ENCODE measurements at places on chromosomes 6 and 20.

GRCh38 chr6:32459781-32460424 is 20.2 kb downstream of the HLA-DRA start:
- no peak overlapping the region for H3K27ac ChIP-seq
- H3K4me3 ChIP-seq, result peak overlapping the region; percentile 38
- H3K27me3 ChIP-seq, result peaks cover 40% of the 10 kb centered on the region
- no peak for DNase-seq

- no peaks in the 10 kb centered on the region for H3K4me1 ChIP-seq
- no peaks in the 10 kb centered on the region for H3K27me3 ChIP-seq
- no peak overlapping the region for H3K4me3 ChIP-seq
- H3K36me3 ChIP-seq, result no peaks in the 10 kb centered on the region
Observed at GRCh38 chr6:129015721-129016120, 132.8 kb downstream of the LAMA2 start.

DNA sequence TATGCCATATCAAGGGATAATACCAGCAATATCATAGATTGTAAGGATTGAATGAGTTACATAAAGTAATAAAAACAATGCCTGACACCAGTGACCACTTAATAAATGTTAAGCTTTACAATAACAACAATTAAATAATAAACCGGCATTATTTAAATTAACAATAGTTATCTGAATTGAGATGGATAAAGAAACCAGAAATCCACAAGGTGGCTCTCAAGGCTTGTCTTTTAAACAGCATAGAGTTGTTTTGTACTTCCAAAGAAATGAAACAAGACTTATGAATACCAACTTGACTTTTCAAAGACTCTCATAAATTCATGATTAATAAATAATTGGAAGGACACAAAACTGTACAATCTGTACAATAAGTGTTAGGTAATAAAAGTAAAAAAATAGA is 203.1 kb downstream of the ASCC3 start:
- no peaks in the 10 kb centered on the region for H3K27me3 ChIP-seq
- H3K36me3 ChIP-seq, result no peaks in the 10 kb centered on the region
- no peaks in the 10 kb centered on the region for H3K4me1 ChIP-seq
- no peak for DNase-seq

DNA sequence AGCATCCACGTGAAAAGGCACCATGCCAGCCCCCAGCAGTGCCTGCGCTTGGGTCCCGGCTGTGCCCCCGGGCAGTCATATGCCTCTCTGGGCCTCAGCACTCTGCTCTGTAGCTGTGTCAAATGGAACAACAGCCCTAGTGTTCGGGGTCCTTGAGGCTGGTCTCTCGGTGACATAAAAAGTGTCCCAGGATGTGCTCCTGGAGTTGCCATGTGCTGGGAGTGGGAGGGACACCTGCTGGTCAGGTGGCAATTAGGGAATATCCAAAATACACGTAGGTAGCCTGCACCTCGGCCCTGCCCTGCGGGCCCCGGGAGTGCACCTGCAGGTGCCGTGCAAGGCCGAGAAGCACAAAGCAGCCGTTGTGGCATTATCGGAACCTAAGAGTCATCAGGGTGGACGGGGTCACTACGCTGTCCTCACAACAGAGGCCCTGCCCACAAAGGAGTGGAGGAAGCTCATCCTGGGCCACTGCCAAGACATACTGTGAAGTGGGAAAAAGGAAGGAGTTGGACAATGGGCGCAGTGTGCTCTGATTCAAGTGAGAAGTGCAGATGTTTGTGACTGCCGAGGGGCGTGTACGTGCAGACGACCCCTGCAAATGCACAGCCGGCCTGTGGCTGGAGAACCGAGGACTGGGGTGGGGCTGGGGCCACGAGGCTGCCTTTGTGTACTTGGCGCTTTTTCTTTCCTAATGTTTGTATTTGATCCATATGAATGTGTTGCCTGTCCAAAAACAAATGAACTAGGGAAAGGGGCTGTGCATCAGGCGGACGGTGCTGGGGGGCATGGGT is 24.6 kb downstream of the SLCO4A1 start:
- H3K36me3 ChIP-seq, result no peaks in the 10 kb centered on the region
- no peak overlapping the region for H3K4me3 ChIP-seq
- peaks cover 9% of the 10 kb centered on the region for H3K4me1 ChIP-seq
- no peak for DNase-seq

- H3K27me3 ChIP-seq, result peaks cover 42% of the 10 kb centered on the region
- H3K27ac ChIP-seq, result peak overlapping the region; percentile 84
- peaks cover 51% of the 10 kb centered on the region for H3K4me1 ChIP-seq
- no peak for DNase-seq
- peak overlapping the region; percentile 51 for H3K4me3 ChIP-seq
Observed at GRCh38 chr6:45423111-45423823, 45.5 kb upstream of the SUPT3H start.

DNA sequence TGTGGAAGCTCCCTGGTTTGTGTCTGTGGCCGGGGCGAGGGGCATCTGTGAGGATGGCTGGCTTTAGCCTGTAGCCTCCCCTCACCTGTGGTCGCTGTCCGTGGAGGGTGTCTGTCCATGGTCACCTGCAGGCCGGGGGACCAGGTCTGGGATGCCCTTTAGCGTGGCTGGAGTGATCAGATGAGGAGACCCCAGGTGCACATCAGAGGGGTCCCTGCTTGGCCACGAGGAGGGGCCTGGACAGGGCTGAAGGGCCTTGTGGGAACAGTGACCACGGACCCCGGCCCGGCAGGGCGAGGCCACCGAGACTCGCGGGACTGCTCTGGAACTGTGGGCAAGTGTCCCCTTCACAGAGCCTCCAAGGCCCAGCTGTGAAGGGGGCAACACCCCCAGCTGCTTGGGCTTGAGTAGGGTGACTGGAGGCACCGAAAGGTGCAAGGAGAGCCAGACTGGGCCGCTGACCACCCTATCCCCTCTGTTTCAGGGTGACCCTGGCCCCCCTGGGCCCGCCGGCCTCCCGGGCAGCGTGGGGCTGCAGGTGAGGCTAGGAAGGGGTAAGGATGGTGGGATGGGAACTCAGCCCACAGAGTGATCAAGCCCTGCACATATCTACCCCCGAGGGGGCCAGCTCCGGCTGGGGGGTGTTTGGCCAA is 8.6 kb downstream of the COL9A3 start:
- H3K27me3 ChIP-seq, result no peaks in the 10 kb centered on the region
- no peak overlapping the region for H3K4me3 ChIP-seq
- H3K36me3 ChIP-seq, result no peaks in the 10 kb centered on the region
- no peak for DNase-seq
- peaks cover 12% of the 10 kb centered on the region for H3K4me1 ChIP-seq

DNA sequence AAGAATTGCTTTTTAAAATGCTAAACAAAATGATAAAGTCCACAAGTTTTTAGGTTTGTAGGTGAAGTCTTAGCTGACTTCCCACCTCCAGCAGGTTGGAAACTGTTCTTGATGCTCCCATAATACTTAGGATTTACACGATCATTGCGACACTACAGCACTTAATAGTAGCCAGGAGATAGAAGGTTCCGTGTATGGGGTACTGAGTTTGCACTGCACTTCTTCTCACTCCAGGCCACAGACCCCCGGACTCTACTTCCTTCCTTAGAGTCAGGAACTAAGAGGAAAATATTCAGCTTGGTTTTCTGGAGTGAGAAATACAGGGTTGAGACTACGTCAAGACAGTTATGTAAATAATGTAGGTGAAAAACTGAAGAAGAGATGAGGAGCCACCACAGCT is 56.1 kb upstream of the SGK1 start:
- DNase-seq, result no peak
- peaks cover 39% of the 10 kb centered on the region for H3K4me1 ChIP-seq
- no peak overlapping the region for H3K4me3 ChIP-seq
- H3K36me3 ChIP-seq, result no peaks in the 10 kb centered on the region

- H3K36me3 ChIP-seq, result no peaks in the 10 kb centered on the region
- no peaks in the 10 kb centered on the region for H3K27me3 ChIP-seq
Observed at GRCh38 chr20:1871807-1872458, 23.3 kb upstream of the SIRPA start.

DNA sequence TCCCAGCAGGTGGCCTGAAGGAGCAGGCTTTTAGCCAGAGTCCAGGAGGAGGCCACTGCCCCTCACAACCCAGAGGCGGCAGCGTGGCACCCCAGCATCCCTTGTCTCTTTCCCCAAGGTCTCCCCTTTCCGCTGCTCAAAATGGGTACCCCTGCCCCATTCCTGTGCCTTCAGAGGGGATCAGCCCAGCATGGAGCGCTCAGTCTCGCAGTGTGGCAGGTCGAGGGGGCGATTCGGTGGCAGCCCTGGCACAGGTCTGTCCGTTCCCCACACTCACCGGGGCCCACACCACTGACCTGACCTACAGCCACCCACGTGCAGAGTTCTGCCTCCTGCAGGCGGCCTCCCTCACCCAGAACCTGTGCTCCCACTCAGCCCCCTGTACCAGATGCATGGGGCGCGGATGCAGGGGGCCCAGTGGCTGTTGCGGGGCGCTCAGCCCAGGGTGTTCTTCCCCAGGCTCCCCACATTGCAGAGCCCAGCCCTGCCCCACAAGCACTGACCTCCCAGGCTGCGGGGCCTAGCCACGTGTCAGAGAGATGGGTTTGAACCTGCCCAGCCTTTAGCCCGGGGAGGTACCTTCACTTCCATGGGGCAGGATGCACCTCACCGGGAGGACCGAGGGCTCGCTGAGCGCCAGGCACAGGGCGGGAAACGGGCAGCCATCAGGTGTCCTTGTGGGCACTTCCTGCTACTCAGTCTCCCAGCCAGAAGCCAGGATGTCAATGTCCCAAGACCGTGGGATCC is 41.8 kb downstream of the DSTN start:
- H3K4me3 ChIP-seq, result no peak overlapping the region
- H3K27me3 ChIP-seq, result no peaks in the 10 kb centered on the region
- peak overlapping the region; percentile 32 for H3K27ac ChIP-seq
- no peak for DNase-seq
- H3K4me1 ChIP-seq, result peaks cover 78% of the 10 kb centered on the region

DNA sequence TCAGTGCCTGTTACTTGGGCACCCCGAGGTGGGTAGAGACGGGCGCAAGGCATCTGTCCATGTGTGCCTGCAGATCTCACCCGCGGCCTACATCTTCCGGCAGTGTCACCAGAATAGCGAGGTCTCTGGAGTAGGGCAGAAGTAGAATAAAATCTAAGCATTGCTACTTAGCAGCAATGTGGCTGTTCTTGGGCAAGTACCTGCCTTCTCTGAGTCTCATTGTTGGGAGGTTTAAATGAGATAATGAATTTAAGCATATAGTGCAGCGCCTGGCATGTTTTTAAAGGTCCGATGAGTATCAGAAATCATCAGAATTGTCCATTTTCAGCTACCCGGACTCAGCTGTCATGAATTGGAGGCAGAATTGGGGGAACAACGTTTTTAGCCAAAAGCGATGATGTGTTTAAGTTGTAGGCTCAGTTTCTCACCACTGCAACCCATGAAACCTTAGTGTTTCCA is 800 bp downstream of the ABCC10 start:
- peaks cover 46% of the 10 kb centered on the region for H3K4me1 ChIP-seq
- no peak for DNase-seq
- peaks cover 5% of the 10 kb centered on the region for H3K36me3 ChIP-seq
- H3K4me3 ChIP-seq, result peak overlapping the region; percentile 76
- no peaks in the 10 kb centered on the region for H3K27me3 ChIP-seq

- DNase-seq, result no peak
- no peak overlapping the region for H3K4me3 ChIP-seq
- H3K4me1 ChIP-seq, result no peaks in the 10 kb centered on the region
- no peaks in the 10 kb centered on the region for H3K36me3 ChIP-seq
- H3K27ac ChIP-seq, result no peak overlapping the region
Observed at GRCh38 chr6:87396595-87397392, 11.0 kb upstream of the CFAP206 start.

DNA sequence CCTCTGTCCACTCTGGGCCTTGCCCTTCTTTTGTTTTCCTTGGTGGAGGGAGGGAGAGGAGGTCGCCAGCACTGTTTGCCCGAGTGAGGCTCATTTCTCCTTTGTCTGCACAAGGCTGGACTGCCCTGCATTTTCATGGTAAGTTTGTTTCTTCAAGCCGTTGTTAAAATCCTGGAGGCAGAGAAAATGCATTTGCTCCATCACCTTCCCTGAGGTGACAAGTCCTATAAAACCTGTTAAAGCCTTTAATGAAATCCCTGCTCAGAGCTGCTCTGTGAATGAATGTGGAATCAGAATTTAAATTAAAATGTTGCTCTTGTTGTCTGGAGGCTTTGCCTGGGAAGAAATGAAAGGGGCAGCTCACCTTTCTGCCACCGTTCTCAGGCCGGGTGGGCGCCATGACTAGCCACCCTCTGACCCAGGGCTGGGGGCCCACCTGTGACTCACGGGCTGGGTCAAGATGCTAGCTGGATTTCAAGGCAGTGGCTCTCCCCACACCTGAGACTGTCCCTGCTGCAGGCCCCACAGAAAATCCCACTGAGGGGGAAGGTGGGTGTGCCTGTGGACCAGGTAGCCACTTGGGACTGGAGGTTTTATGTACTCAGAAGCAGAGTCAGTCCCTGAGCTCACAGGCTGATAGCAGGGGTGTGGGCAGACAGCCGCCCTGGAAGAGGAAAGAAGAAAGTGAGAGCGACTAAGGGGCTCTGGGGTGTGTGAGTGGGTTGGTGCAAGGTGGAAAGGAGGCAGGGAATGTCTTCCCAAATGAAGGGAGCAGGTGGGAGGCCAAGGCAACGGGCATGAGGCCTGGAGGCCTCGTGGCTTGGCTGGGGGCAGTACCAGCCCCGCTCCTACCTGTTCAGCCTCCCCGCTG is 24.0 kb upstream of the MYT1 start:
- no peak overlapping the region for H3K27ac ChIP-seq
- H3K4me3 ChIP-seq, result no peak overlapping the region
- no peaks in the 10 kb centered on the region for H3K36me3 ChIP-seq
- no peaks in the 10 kb centered on the region for H3K27me3 ChIP-seq
- DNase-seq, result no peak

- DNase-seq, result no peak
- H3K36me3 ChIP-seq, result no peaks in the 10 kb centered on the region
- no peaks in the 10 kb centered on the region for H3K27me3 ChIP-seq
- no peak overlapping the region for H3K4me3 ChIP-seq
Observed at GRCh38 chr6:130269969-130270635, 47.4 kb upstream of the SAMD3 start.

GRCh38 chr6:74259981-74260380 is 564.0 kb downstream of the CD109 start:
- no peaks in the 10 kb centered on the region for H3K27me3 ChIP-seq
- H3K4me1 ChIP-seq, result no peaks in the 10 kb centered on the region
- H3K27ac ChIP-seq, result no peak overlapping the region
- no peak overlapping the region for H3K4me3 ChIP-seq
- H3K36me3 ChIP-seq, result no peaks in the 10 kb centered on the region

DNA sequence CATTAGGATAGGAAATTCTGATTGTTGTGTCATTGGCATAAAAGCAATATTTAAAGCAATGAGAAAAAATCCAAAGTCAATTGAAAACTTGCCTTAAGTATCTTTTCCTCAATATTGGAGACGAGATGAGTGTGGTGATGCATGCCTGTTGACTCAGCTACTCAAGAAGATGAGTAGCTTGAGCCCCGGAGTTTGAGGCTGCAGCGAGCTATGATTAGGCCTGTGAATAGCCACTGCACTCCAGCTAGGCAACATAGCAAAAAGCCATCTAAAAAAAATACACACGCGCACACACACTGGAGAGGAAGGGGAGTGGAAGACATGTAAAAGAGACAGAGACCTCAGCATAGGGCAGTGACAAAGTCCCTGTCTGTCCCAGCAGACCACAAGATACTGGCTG is 9.7 kb upstream of the MARCKS start:
- no peak overlapping the region for H3K4me3 ChIP-seq
- H3K4me1 ChIP-seq, result no peaks in the 10 kb centered on the region
- no peaks in the 10 kb centered on the region for H3K27me3 ChIP-seq
